Occipital lobe (tissue), 3 donors: ENCODE measurements at places on chromosomes 1 and 21. TPM values are rescaled to one million over a fixed set of nuclear protein-coding genes. Genes with fewer than 3 reads are reported as not detected.

The KRTAP15-1 gene
- not detected for total RNA-seq

The TMEM51 gene
- 1.4 TPM for total RNA-seq

The SYT6 gene
- 7.3 TPM for total RNA-seq

The CFHR3 gene
- not detected for total RNA-seq

The C1orf105 gene
- not detected for total RNA-seq

The PRMT6 gene
- total RNA-seq, result 20.6 TPM

The PADI1 gene
- total RNA-seq, result not detected

The TRIM62 gene
- 2.7 TPM for total RNA-seq

The FALEC gene
- total RNA-seq, result 1.1 TPM

The FAM78B gene
- 5.1 TPM for total RNA-seq

The CHODL gene
- total RNA-seq, result 1.4 TPM

The GCSAML gene
- under 0.01 TPM for total RNA-seq

The PTGFRN gene
- 52.7 TPM for total RNA-seq

The REN gene
- total RNA-seq, result not detected

The RPE65 gene
- total RNA-seq, result 0.16 TPM

The SELL gene
- total RNA-seq, result 0.47 TPM

The CALML6 gene
- total RNA-seq, result not detected

The S100A7 gene
- not detected for total RNA-seq

The OR10J1 gene
- not detected for total RNA-seq

The FLG2 gene
- total RNA-seq, result not detected

The C1orf210 gene
- total RNA-seq, result not detected

The CD48 gene
- 1.1 TPM for total RNA-seq

The TMEM54 gene
- total RNA-seq, result 5.3 TPM

The ETS2 gene
- total RNA-seq, result 9.8 TPM
